ENCODE measurements at places on chromosomes 2 and 18.

- no peak for DNase-seq
Observed at GRCh38 chr2:105847056-105847455, 102.3 kb downstream of the NCK2 start.

GRCh38 chr2:43095533-43096295 lies 130.7 kb downstream of the ZFP36L2 start:
- no peak for DNase-seq

GRCh38 chr18:11096411-11096810 lies 53.0 kb downstream of the PIEZO2 start:
- DNase-seq: no peak

DNA sequence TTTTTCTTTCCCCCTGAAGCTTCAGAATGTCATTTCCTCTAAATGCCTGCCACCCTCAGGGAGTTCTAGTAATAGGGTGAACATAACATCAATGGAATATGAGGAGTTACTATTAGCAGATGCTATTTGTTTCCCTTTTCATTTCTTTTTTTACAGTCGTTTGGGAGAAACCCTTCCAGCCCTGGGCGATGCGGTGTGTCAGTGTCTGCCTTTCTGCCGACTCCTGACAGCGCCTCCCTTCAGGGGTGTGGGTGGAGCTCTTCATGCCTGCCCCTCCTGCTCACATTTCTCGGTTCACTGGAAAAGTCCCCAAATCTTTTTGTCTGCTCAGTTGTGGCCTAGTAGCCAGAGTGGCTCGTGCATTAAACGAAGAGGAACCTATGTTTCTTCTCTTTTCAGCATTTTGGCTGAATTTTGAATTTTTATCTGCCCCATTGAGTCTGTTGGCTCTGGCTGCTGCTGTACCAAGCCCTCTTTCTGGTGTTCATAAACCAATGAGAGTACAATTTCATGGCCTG lies 72.3 kb downstream of the FMNL2 start:
- no peak for DNase-seq

DNA sequence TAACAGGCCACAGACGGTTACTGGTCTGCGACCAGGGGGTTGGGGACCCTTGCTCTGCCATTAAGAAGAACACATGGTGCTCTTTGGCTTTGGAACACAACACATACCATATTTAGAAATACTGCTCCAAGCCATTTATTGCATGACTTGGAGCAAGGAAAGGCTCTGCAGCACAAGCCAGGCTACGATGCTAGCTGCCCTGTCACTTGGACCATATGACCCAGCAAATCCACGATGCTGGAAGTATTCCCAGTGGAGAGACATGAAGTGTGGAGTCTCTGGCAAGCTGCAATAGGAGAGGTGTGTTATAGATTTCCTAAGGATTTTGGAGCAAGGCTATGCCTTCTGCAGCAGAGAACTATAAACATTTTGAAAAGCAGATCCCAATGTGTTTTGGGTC lies 171.2 kb downstream of the HAUS1 start:
- no peak for DNase-seq
